ENCODE measurements at places on chromosomes 13 and 19. TPM values are rescaled to one million over a fixed set of nuclear protein-coding genes. Genes with fewer than 3 reads are reported as not detected.

PLK5 gene
- total RNA-seq: not detected

- peak; percentile 32 for DNase-seq
These were observed 25.8 kb upstream of the MAP3K10 start for GRCh38 chr19:40165362-40165937.

- no peak for DNase-seq
These were observed 61.8 kb downstream of the OLFM4 start for GRCh38 chr13:53090461-53090860.

CLEC17A gene
- not detected for total RNA-seq

GRCh38 chr13:42686165-42686564 lies 95.2 kb upstream of the FAM216B start:
- DNase-seq: peak; percentile 15

DNA sequence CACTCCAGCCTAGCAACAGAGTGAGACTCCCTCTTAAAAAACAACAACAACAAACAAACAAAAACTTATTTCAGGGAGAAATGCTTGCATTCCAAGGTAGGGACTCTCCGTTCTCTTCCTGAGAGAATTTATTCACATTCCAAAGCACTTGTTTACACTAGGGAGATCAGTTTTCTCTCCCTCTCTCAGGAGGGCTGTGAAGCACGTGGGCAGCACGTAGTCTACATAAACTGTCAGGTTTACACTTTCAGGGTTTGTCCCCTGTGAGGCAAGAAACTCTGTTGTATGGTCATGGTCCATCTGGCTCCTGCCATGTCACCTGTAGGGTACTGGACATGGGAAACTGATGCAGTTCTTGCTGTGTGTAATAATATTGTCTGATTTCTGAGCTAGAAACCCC lies 31.6 kb downstream of the WDR87 start:
- peak; percentile 19 for DNase-seq

SLC25A41 gene
- total RNA-seq: 0.27 TPM

GRCh38 chr19:45293682-45294081 lies 29.0 kb downstream of the CKM start:
- no peak for DNase-seq
